ENCODE measurements at places on chromosomes 16 and 17.

DNA sequence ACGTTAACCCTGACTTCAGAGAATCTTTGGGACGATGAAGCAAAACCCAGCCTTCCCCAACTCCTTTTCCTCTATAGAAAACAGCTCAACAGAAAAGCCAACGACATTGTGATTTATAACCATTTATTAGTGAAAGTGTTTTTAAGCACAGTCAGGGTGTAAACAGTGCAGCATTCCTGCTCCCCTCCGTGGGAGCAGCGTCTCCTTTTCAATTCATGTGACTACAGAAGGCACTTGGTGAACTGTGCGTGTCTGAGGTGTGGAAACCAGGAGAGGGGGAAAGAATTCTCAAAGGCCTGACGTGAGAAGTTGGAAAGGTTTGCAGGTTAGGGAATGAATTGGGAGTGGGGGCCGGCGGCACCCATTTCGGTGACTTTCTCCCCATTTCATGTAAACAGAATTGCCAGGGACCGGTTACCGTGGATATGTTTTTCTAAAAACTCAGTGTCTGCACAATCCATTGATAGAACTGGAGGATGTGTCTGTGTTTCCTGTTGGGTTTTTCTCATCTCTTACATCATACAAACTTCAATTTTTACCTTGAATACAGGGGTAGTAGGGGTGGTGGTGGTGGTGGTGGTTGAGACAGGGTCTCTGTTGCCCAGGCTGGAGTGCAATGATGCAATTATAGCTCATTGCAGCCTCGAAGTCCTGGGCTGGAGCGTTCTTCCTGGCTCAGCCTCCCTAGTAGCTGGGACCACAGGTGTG, 53.1 kb downstream of the NDE1 start:
- no peak for DNase-seq

DNA sequence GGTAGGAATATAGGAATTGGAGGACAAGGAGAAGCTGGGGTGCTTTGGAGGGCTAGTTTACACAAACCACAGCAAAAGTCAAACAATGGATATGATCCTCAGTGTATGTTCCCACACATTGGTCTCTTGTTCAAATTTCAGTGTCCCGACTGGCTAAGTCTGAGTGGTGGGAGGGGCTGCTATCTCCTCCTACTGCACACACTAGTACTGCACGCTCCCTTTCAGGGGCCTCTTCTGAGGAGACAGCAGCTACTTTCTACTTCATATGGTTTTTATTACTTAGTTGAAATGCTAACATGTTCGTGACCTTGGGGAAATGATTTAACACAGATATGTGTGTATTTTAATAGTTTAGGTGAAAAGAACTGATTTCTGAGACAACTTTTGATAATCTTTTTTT, 18.8 kb upstream of the KRT10 start:
- no peak for DNase-seq

GRCh38 chr16:30949650-30950515, 1.0 kb downstream of the ORAI3 start:
- no peak for DNase-seq

- no peak for DNase-seq
Observed at GRCh38 chr16:53291757-53292392, 142.4 kb upstream of the RBL2 start.

DNA sequence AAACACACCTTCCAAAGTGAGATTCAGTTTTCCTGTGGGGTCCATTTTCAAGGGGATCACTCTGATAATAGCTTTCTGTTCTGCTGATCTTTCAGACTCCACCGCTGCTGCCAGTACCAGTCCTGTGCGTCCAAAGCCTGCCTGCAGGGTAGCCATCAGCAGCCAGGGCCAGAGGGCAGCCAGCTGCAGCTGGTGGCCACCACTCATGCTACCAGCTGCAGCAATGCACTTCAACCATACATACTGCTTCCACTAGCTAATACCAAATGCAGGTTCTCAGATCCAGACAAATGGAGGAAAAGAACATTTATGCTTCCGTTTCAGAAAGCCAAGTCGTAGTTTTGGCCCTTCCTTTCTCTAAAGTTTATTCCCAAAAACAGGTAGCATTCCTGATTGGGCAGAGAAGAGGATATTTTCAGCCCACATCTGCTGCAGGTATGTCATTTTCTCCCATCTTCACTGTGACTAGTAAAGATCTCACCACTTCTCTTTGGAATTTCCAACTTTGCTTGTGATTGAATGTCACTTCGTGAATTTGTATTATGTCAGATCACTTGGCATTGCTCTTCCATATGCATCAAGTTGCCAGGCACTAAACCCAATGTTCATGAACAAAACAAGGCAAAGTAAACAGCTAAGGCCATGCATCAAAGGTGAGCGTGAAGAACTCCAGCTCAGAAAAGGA, 1.8 kb downstream of the RNF43 start:
- DNase-seq, result peak; percentile 41

- no peak for DNase-seq
Observed at GRCh38 chr16:81487301-81487720, 42.7 kb downstream of the CMIP start.

DNA sequence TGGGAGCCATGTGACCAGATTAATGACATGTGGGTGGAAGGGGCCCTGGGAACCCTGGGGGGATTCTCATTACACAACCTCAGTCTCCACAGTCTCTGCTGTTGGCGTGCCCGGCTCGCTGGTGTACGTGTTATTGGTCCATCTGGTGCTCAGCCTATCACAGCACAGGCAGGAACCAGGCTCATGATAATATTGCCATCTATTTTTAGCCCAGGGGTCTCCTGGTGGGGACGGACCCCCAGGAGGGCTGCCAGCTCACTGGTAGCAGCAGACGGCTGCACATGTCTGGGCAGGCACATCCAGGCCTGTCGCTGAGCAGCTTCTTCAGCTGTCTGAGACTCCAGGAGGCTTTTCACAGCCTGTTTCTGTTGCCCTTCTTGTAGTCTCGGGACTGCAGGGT, 123.8 kb downstream of the RAB11FIP4 start:
- no peak for DNase-seq

DNA sequence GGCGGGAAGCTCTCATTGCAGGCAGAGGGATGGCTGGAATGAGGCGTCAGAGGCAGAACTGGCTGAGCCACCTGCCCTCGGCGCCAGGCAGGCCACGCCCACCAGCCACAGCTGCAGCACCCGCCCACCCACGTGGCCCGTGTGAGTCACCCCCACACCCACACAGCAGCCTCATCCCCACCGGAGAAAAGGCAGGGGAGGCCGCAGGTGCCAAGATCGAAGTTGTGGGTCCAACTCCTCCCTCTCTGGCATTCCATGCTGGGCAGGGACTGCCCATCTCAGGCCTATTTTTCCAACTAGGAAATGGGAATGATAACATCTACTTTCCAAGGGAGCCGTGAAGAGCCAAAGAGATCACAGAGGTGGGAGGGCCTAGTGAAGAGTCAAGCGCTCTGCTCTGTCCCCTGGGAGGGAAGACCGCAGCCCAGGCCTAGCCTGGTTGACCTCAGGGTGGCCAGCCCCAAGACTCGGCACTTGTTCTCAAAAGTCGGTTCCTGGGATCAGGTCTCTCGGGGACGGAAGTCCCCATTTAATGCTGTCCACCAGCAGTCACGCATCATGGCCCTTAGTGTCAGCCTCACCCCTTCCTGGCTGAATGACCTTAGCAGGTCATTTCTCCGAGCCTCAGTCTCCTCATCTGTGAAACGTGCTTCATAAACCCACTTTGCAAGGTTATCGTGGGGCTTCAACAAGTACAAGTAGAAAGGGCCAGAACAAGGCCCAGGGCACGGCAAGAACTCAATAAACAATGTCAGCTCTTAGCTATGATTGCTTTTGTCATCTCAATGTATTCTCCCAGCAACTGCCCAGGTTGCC, at the start of gene TRPV3:
Gene TRPV3, minus strand, starts transcription at position 45 of the 816 bp plus-strand sequence. CDS start 2,962 bp downstream, outside the sequence.
- DNase-seq, result no peak

- DNase-seq, result no peak
Observed at GRCh38 chr17:75338335-75338734, 49.1 kb upstream of the SLC25A19 start.

- no peak for DNase-seq
Observed at GRCh38 chr16:9908613-9909012, 273.6 kb downstream of the GRIN2A start.

- no peak for DNase-seq
Observed at GRCh38 chr17:79948945-79949655, 86.6 kb downstream of the TBC1D16 start.

DNA sequence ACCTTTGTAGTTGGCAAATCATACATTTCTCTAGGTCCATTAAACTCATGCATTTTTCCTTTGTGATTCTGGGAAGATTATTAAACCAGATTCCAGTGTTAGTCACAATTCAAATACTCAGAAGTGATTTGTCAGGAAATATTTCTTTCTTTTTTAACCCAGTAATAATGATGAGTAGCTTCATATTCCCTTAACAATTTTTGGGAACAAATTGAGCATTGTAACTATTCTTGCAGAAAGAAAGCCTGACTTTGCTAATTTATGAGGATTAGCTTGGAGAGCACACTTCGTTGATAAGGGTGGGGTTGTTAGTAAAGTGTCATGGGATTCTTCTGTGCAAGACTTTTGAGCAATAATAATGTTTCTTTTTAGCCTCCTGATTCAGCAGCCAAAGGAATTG, 18.7 kb upstream of the KRT24 start:
- no peak for DNase-seq

Data from NCI-H1105 treated with DMSO at 0.1 percent for 48 hours (cell line).